ENCODE measurements at places on chromosomes 2 and 18. TPM values are rescaled to one million over a fixed set of nuclear protein-coding genes. Genes with fewer than 3 reads are reported as not detected.

Gene PLGLB1
- 1.5 TPM for total RNA-seq

Gene HYCC2
- 3.5 TPM for total RNA-seq

Gene MC2R
- not detected for total RNA-seq

Gene FOXD4L1
- 0.58 TPM for total RNA-seq

Gene CNDP1
- total RNA-seq: not detected

Gene TMEM37
- 2.7 TPM for total RNA-seq

Gene ZC3H6
- 0.47 TPM for total RNA-seq

Gene FASTKD2
- 39.4 TPM for total RNA-seq

Gene CCL20
- total RNA-seq: 4.3 TPM

Gene CNGA3
- 0.06 TPM for total RNA-seq

Gene FBLN7
- 0.59 TPM for total RNA-seq

Gene STAM2
- 9.7 TPM for total RNA-seq

Gene EFR3B
- total RNA-seq: 12.8 TPM

Gene ZNF521
- not detected for total RNA-seq

Gene FIGN
- 1.7 TPM for total RNA-seq

Gene POU3F3
- total RNA-seq: not detected

Gene GRHL1
- 1.2 TPM for total RNA-seq

Gene CRYGC
- not detected for total RNA-seq
